CD4-positive, CD25-positive, alpha-beta regulatory T cell (primary cell): ENCODE measurements at places on chromosomes 12 and 14. TPM values are rescaled to one million over a fixed set of nuclear protein-coding genes. Genes with fewer than 3 reads are reported as not detected.
A peak's percentile ranks its signal among the peaks of the same experiment; 100 is the strongest.

- H3K27ac ChIP-seq: no peak overlapping the region
- peaks cover 6% of the 10 kb centered on the region for H3K4me1 ChIP-seq
- DNase-seq: no peak
- H3K36me3 ChIP-seq: no peaks in the 10 kb centered on the region
- H3K27me3 ChIP-seq: no peaks in the 10 kb centered on the region
Measured at GRCh38 chr12:120960657-120961056, 17.7 kb upstream of the HNF1A start.

Gene HELB
- total RNA-seq: 85.5 TPM

Gene LMBR1L
- 315 TPM for total RNA-seq

Gene TBX5
- not detected for total RNA-seq

GRCh38 chr14:65821224-65821753 is 408.8 kb downstream of the FUT8 start:
- no peaks in the 10 kb centered on the region for H3K27me3 ChIP-seq
- DNase-seq: no peak
- H3K36me3 ChIP-seq: no peaks in the 10 kb centered on the region
- H3K27ac ChIP-seq: no peak overlapping the region

DNA sequence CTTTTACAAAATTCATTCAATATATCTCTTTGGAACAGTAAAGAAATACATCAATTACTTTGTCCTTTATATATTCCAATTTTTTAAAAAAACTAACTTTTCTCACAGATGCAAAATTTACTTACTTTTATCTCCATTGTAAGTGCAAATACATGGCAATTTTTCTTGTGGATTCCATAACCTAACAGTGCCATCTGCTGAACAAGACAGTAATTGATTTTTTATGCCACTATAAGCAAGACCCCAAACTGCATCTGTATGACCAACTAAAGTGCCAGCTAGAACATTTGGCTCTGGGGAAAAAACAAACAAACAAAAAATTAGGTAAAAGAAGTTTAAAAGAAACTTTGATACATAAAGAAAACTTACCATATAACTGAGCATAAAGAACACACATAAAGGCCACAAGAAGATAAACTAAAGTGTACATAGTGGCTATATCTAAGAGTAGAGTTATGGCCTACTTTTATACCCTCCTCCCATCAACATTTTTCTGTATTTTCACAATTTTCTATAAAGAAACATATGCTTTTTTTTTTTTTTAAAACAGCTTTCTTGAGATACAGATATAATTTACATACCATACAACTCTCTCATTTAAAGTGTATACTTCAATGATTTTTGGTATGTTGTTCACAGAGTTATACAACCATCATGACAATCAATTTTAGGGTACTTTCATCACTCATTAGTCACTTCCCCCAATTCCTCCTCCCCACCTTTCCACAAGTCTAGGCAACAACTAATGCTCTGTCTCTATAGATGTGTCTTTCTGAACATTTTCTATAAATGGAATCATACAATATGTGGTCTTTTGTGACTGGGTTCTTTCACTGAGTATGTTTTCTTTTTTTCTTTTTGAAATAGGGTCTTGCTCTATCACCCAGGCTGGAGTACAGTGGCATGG is 32.6 kb downstream of the COCH start:
- H3K36me3 ChIP-seq: peaks cover 57% of the 10 kb centered on the region
- H3K4me3 ChIP-seq: no peak overlapping the region
- H3K27ac ChIP-seq: no peak overlapping the region
- no peaks in the 10 kb centered on the region for H3K4me1 ChIP-seq

DNA sequence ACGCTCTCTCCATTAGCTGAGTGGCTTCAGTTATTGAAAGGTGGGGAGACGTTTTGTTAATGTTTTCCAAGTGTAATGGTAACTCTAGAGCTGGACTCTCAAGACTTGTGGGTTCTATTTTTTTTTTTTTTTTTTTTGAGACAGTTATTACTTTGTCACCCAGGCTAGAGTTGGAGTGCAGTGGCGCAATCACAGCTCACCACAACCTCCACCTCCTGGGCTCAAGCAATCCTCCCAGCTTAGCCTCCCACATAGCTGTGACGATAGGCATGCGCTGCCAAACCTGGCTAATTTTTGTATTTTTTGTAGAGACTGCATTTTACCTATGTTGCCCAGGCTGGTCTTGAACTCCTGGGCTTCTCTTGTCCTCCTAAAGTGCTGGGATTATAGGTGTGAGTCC is 26.2 kb downstream of the ATF1 start:
- no peaks in the 10 kb centered on the region for H3K27me3 ChIP-seq
- peaks cover under 1% of the 10 kb centered on the region for H3K4me1 ChIP-seq
- DNase-seq: no peak
- no peak overlapping the region for H3K4me3 ChIP-seq
- no peak overlapping the region for H3K27ac ChIP-seq
- H3K36me3 ChIP-seq: peaks cover 11% of the 10 kb centered on the region

GRCh38 chr12:98439981-98440581 is 75.3 kb upstream of the TMPO start:
- no peak overlapping the region for H3K27ac ChIP-seq
- H3K4me3 ChIP-seq: no peak overlapping the region
- no peaks in the 10 kb centered on the region for H3K4me1 ChIP-seq
- H3K36me3 ChIP-seq: no peaks in the 10 kb centered on the region

GRCh38 chr12:48970702-48971334 is 717 bp downstream of the WNT10B start:
- H3K36me3 ChIP-seq: no peaks in the 10 kb centered on the region
- peaks cover 22% of the 10 kb centered on the region for H3K27me3 ChIP-seq
- DNase-seq: no peak
- H3K4me3 ChIP-seq: no peak overlapping the region
- no peak overlapping the region for H3K27ac ChIP-seq

DNA sequence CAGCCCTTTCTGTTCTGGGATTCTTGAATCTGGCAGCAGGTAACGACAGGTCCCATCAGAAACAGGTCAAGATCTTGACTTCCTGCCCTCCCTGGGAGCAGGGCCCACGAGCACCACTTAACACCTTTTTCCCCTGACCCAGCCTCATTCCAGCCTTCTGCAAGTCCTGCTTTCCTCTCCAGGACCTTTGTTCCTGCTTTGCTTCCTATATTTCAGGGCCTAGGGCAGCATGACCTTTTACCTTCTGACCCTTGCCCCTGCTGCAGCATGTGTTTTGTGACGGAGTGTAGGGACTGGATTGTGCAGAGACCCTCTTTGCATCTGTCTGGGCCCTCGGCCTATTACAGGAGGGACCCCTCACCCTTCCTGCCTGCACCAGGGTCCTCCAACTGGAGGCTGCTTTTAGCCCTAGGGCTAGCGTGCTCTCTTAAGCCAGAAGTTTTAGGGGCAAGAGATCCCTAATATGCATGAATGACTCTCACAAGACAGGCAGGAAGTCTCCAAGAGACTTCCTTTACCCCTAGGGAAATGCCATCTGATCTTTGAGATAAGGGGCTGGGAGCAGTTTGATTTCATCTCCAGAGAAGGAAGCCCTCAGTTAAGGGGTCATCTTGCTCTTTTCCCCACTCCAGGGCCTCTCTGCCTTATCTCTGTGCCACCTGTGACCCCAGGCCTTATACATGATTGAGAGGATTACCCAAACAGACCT is 209.4 kb upstream of the BCL2L14 start:
- no peaks in the 10 kb centered on the region for H3K4me1 ChIP-seq
- peaks cover 13% of the 10 kb centered on the region for H3K36me3 ChIP-seq
- DNase-seq: no peak

Gene NPC2
- 33.1 TPM for total RNA-seq

DNA sequence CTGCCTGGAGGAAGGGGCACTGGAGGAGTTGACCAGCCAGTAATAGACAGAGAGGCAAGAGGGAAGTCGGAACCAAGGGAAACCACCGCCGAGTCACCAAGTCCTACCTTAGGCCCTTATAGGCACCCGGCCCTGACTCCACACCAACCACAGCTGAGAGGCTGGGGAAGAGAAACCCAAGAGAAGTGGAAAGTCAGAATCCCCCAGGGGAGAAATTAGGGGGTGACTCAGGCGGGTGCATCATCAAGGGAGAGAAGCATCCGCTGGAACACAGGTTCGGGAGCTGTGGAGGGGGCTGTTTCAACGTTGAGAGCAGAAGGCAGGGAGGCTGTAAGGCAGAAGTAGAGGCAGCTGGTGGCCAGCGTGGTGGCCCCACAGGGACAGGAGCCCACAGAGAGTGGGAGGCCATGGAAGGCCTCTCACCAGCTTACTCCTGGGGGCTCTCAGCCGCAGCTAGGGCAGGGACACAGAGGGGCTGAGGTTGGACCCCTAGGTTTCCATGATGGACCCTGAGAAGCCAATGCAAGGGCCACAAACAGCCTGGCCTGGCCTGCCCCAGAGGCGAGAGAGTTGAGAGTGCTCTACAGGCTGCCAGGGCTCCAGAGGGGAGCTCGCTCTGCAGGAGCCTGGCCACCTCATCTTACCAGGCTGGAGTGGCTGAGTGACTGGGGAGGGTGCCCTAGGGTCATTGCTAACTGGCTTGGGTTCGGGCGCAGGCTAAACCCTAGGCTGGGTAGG is 1.4 kb upstream of the TRMT61A start:
- H3K36me3 ChIP-seq: no peaks in the 10 kb centered on the region
- H3K4me1 ChIP-seq: peaks cover 34% of the 10 kb centered on the region
- no peak overlapping the region for H3K4me3 ChIP-seq
- no peak overlapping the region for H3K27ac ChIP-seq
- H3K27me3 ChIP-seq: no peaks in the 10 kb centered on the region
- DNase-seq: no peak

- H3K36me3 ChIP-seq: peaks cover 14% of the 10 kb centered on the region
- H3K4me1 ChIP-seq: no peaks in the 10 kb centered on the region
- H3K27ac ChIP-seq: no peak overlapping the region
- DNase-seq: no peak
- H3K27me3 ChIP-seq: no peaks in the 10 kb centered on the region
- no peak overlapping the region for H3K4me3 ChIP-seq
Measured at GRCh38 chr12:53601296-53601847, 24.8 kb downstream of the ATF7 start.

DNA sequence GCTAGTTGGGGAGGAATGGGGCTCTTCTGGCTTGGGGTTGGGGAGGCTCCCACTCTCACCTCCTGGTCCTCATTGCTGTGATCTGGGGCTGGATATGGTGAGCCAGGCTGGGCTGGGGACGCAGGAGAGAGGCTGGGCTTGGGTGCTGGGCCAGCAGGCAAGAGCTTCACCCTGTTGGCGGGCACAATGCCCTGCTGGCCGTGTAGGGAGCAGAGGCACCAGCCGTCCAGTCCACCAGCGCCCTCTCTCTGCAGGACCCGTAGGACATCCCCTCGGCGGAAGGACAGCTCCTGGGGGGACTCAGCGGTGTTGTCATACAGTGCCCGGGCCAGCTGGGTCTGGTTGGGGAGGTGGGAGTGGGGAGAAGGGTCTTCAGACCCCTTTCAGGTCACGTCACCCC is 4.5 kb downstream of the EFS start:
- no peak overlapping the region for H3K27ac ChIP-seq
- H3K4me1 ChIP-seq: no peaks in the 10 kb centered on the region
- H3K27me3 ChIP-seq: peaks cover 3% of the 10 kb centered on the region
- DNase-seq: no peak
- H3K4me3 ChIP-seq: no peak overlapping the region

GRCh38 chr14:61178226-61179060 is 102.7 kb downstream of the TMEM30B start:
- no peak for DNase-seq
- H3K4me3 ChIP-seq: peak overlapping the region; percentile 68
- no peak overlapping the region for H3K27ac ChIP-seq
- no peaks in the 10 kb centered on the region for H3K36me3 ChIP-seq
- no peaks in the 10 kb centered on the region for H3K27me3 ChIP-seq

DNA sequence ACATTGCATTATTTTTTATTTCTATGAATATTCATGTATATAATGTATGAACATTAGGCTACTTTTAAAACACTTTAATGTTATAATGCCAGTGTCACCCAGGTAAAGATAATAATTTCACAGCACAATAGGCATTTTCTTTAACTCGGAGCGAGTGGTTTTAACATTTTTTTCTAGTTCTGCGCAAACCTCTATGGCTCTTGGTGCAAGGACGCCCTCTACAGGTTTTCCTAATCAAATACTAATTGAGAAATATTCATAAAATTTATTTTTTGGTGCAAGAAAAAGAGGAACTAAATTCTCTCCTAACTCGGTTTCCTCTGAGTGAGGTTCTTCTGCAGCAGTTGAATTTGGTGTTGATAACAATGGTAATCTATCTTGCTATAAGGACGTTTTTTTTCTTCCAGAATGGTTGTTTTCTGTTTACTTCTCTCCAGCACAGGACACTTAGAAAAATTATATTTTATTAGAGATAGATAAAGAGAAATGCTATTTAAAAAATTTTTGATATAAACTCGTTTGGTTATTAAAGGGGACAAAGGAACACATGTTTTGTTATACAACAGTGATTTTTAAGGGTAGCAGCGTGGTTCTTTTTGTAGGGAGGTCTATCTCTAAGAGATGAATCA is 2.4 kb upstream of the WIF1 start:
- DNase-seq: no peak
- H3K36me3 ChIP-seq: no peaks in the 10 kb centered on the region
- no peak overlapping the region for H3K4me3 ChIP-seq
- H3K27me3 ChIP-seq: peaks cover 53% of the 10 kb centered on the region
- peaks cover 11% of the 10 kb centered on the region for H3K4me1 ChIP-seq
- no peak overlapping the region for H3K27ac ChIP-seq

DNA sequence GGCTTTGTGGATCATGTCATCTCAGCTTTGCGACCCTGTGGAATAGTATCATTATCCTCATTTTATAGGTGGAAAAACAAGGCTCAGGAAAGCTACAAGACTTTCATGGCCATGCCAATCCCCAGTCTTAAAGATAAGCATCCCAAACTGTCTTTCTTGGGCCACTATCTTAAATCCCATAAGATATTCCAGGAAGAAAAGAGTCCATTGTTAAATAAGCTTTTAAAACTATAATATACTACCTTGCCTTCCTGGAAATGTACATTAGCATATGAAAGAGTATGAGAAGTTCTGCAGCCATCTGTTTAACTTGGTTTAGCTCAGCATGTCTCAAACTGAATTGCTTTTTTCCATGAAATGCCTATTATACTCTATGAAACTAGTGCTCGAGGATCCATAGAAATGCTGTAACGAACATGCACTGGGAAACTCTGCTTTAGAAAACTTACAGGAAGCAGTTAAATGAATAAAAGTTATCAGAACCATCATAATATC is 77.1 kb downstream of the B4GALNT3 start:
- no peak overlapping the region for H3K4me3 ChIP-seq
- no peak overlapping the region for H3K27ac ChIP-seq
- peaks cover 15% of the 10 kb centered on the region for H3K4me1 ChIP-seq
- DNase-seq: no peak
- no peaks in the 10 kb centered on the region for H3K36me3 ChIP-seq

GRCh38 chr12:39287817-39288216 is 155.1 kb downstream of the KIF21A start:
- no peaks in the 10 kb centered on the region for H3K36me3 ChIP-seq
- H3K4me1 ChIP-seq: no peaks in the 10 kb centered on the region
- DNase-seq: no peak
- H3K27ac ChIP-seq: no peak overlapping the region

DNA sequence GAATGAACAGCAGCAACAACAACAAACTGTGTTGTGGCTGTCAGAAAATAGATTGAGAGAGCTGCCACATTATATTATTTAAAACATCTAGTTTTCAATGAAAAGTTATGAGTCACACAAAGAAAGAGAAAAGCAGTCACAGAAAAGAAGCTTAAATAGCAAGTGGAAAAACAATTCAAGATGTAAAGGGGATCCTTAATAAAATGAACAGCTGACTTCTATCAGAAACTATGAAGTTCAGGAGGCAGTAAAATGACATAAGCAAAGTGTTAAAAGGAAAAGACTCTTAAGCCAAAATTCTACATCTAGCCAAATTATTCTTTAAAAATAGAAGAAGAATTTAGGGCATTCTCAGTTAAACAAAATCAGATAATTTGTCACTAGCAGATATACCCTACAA is 5.6 kb downstream of the CLEC14A start:
- DNase-seq: no peak
- peaks cover 8% of the 10 kb centered on the region for H3K27me3 ChIP-seq
- H3K27ac ChIP-seq: no peak overlapping the region
- H3K36me3 ChIP-seq: no peaks in the 10 kb centered on the region
- peaks cover 6% of the 10 kb centered on the region for H3K4me1 ChIP-seq
